Activated CD4-positive, alpha-beta T cell treated with anti-CD3 and anti-CD28 coated beads for 24 hours (primary cell): ENCODE measurements at places on chromosomes 3 and 15.

GRCh38 chr15:66151809-66152208, 101.7 kb downstream of the MEGF11 start:
- DNase-seq, result no peak

- DNase-seq, result no peak
These were observed 339.1 kb upstream of the RGMA start for GRCh38 chr15:93428150-93428549.

- DNase-seq, result no peak
These were observed 63.8 kb upstream of the ACP3 start for GRCh38 chr3:132253262-132253878.

- DNase-seq, result no peak
These were observed 397.1 kb downstream of the CNTN4 start for GRCh38 chr3:2495746-2496145.

GRCh38 chr3:67044295-67044694, 46.2 kb downstream of the KBTBD8 start:
- DNase-seq, result no peak

- no peak for DNase-seq
These were observed 14.5 kb downstream of the LAMP3 start for GRCh38 chr3:183148056-183148455.

GRCh38 chr3:147915057-147915456, 505.9 kb downstream of the ZIC1 start:
- no peak for DNase-seq

- no peak for DNase-seq
These were observed 88.3 kb upstream of the COL8A1 start for GRCh38 chr3:99549957-99550603.

DNA sequence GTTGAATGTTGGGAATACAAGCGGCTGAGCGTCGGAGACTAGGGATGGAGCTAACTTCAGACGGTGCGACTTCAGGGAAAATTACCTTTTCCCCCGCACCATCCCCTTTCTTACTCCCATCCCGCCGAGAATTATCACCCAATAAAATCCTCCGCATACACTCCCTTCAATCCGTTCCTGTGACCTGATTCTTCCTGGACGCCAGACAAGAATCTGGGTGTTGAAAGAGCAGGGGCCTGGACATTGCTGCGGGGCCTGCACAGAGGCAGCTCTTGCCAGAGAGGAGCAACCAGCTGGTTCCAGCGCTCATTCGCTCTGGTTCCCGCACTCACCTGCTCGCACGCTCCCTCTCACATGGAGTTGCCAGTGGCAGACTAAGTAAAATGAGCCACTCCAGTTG, 241.9 kb downstream of the ALCAM start:
- no peak for DNase-seq

- DNase-seq, result no peak
These were observed 292.0 kb upstream of the C2CD4B start for GRCh38 chr15:62457100-62457499.

GRCh38 chr3:148601766-148602685, 95.7 kb upstream of the AGTR1 start:
- no peak for DNase-seq

- DNase-seq, result no peak
These were observed 562.8 kb downstream of the NAALADL2 start for GRCh38 chr3:175421902-175422301.

- DNase-seq, result no peak
These were observed 176.1 kb downstream of the MINAR1 start for GRCh38 chr15:79608066-79608864.

- no peak for DNase-seq
These were observed 36.3 kb upstream of the PLA2G4E start for GRCh38 chr15:42056934-42057798.
